ENCODE measurements at places on chromosomes 16 and 17.

DNA sequence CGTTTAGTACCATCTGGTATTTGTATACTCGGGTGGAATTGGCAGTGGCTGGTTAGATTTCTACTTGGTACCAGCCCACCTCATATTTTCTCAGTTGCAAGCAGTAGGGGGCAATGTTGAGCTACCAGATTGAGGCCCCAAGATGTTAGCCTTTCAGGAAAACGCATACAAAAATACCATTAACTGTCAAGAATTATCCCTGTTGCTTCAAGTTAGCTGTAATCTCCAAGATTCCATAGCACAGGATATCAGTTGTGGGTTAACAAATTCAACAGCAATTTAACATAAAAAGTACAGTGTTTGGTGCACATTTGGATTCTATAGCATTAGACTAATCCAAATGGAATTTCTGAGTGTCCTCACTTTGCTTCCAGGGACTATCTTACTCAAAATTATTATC is 188.2 kb downstream of the FTO start:
- DNase-seq: peak; percentile 26

- no peak for DNase-seq
Observed at GRCh38 chr16:31869511-31870201, 4.0 kb upstream of the ZNF267 start.

GRCh38 chr17:38602956-38603785 is 2.6 kb downstream of the SRCIN1 start:
- DNase-seq: no peak

- DNase-seq: no peak
Observed at GRCh38 chr16:75351183-75351582, 82.1 kb downstream of the CFDP1 start.

- no peak for DNase-seq
Observed at GRCh38 chr17:50194140-50194933, 7.1 kb downstream of the COL1A1 start.

DNA sequence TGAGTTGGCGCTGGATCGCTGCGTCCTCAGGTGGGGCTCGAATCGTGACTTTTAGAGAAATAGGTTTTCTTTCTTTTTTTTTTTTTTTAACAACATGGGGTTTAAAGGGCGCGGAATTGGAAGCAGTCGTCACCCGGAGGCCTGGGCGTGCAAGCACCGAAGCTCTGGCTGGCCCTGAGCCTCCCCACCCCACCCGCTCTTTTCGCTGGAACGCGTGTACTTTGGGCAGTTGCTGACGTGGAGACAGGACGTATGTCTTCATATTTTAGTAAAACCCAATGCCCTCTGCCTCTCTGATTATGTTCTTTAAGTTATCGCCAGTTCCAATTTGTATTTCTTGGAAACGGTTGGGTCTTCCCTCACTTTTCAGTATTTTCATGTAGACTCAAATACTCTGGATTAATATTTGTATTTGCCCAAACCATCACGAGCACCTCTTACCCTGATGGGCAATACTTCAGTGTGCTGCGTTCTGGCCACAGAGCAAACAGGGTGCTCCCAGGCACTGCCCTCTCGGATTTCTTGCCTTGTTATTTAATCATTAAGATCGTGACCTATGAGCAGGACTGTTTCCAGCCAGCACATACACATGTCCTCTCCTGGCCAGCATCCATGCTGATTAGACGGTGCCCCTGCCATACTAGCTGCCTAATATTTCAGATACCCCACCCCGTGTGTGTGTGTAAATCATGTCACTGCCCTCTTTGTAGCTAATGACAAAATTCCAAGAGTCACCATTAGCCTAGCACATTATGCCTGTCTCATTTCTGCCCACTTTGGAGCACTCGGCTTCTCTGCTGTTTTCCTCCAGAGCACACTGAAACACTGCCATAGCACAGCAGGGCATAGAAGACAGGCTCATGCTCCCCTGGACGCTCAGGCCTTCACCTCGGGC is 805 bp upstream of the C16orf95 start:
- no peak for DNase-seq

GRCh38 chr17:1834380-1835149 is 4.8 kb downstream of the RPA1 start:
- no peak for DNase-seq

GRCh38 chr16:49947907-49948678 is 76.9 kb upstream of the CNEP1R1 start:
- DNase-seq: no peak

DNA sequence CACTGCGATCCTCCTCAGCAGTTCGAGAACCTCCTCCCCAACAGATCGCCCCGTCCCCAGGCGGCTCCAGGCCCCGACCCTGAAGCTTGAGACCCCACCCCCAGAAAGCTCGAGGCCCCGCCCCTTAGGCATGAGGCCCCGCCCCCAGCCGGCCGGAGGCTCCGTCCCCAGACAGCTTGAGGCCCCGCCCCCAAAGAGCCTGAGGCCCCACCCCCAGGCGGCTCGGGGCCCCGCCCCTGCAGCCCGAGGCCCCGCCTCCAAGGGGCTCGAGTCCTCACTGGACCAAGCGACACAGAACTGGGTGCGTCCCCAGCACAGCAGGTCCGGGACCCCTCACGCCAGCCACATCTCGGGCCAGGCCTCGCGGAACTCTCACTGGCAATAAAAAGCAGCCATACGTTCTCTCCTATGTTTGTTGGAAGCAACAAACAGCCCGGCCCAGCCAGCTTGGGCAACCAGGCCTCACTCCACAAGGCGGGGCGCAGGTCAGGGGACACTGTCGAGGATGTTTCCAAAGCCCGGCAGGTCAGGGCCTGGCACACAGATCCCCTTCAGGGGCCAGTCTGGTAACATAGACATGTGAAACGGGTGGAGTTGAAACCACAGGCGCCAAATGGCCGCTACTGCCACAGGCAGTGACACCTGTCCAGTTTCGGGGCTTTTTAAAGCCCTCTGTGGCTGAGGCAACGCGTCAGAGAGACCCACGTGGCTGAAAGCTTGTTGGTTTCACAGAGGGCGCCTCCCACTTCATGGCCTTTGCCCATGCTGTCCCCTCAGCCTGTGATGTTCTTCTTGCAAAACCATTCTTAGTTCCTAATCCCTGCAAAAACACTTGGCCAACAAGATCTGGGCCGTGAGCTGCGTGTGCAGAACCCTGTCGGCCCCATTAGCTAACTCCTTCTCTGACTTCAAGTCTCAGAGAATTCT is 224.2 kb downstream of the PARN start:
- no peak for DNase-seq

DNA sequence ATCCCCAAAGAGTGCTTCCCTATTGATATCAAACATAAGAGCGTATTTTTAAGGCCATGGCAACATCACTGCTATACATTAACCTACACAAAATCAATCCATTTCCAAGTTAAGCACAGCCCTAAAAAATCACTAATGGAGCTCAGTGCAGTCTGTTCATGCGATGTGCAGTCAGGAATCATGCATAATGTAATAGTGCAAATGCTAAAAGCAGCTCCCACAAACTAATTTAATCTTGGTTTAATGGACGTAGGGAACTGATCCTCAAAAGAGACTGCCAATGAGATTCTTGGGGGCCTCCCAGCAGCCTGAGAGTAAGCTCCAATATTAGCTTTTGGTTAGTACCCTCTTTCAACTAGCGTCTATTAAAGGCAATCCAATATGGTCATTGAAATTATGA is 245.9 kb downstream of the TOX3 start:
- no peak for DNase-seq

DNA sequence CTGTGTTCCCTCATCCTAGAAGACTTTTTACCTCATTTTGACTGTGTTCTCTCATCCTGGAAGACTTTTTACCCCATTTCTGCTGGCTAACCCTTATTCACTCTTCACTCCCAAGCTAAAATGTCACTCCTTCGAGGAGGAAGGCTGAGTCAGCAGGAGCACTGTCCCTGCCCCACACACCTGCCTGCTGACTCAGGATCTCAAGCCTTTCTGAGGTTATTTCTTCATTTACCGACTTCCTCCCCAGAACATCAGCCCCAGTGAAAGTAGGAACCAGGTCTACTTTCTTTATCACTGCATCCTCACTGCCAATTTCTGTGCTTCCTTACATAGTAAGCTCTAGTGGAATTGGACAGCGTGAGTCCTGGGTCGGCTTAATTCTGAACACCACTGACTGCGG is 220.6 kb downstream of the HS3ST4 start:
- DNase-seq: no peak

- DNase-seq: no peak
Observed at GRCh38 chr17:9401434-9401833, 174.2 kb downstream of the STX8 start.

GRCh38 chr17:43176119-43176570 is 5.1 kb downstream of the NBR1 start:
- DNase-seq: no peak

Measured in SK-N-MC (cell line).